ENCODE measurements at places on chromosomes 7 and 10. TPM values are rescaled to one million over a fixed set of nuclear protein-coding genes. Genes with fewer than 3 reads are reported as not detected.

Gene ALDH18A1
- total RNA-seq: 18.6 TPM

DNA sequence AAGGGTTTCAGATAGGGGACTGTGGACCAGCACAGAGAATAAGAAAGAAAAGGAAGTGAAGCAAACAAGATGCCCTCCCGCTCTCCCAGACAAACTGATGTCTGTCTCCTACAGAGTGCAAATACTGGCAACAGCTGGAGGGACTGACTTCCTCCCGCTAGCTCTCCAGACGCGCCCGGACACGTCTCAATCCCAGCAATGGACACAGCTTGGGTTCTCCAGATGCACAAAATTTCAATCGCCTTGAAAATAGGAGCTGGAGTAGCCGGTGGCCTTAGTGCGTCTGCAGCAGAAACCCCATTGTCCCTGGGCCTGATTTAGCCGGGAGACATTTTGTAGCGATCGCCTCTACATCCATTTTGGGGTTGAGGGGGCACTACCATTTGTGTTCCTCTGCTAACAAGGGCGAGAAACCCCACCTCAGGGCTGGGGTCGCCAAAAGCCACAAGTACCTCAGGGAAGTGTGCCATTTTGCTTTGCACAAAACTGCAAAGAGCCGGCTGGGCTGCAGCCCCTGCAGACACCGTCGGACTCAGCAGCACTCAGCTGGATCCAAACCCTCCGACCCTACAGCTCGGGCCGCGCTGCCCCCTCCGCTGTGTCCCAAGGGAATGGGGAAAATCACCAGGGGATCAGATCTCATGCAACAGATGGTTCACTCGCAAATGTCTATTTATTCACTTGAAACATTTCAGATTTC lies 5.9 kb downstream of the CPA2 start:
- H3K36me3 ChIP-seq: no peaks in the 10 kb centered on the region
- H3K27ac ChIP-seq: peak overlapping the region; percentile 33
- H3K4me1 ChIP-seq: no peaks in the 10 kb centered on the region
- DNase-seq: no peak
- H3K4me3 ChIP-seq: peak overlapping the region; percentile 49
- H3K27me3 ChIP-seq: no peaks in the 10 kb centered on the region

DNA sequence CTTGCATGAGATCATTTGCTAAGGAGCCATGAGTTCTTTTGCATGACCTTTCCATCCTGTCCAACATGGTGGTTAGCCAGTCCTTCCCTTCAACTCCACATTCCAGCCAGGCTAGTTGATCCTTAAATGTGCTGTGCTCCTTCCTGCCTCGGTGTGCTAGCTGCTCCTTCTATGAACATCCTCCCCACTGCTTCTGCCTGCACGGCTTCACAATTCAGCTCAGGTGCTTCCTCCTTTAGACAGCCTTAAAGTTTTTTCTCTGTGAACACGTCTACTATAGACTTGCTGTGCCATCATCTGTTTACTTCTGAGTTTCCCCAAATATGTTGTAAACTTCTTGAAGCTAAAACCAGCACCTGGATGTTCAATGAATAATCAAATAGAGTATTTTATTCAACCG lies 95.5 kb downstream of the OTUD1 start:
- DNase-seq: no peak
- no peaks in the 10 kb centered on the region for H3K4me1 ChIP-seq
- H3K36me3 ChIP-seq: no peaks in the 10 kb centered on the region
- no peak overlapping the region for H3K4me3 ChIP-seq
- no peak overlapping the region for H3K27ac ChIP-seq

DNA sequence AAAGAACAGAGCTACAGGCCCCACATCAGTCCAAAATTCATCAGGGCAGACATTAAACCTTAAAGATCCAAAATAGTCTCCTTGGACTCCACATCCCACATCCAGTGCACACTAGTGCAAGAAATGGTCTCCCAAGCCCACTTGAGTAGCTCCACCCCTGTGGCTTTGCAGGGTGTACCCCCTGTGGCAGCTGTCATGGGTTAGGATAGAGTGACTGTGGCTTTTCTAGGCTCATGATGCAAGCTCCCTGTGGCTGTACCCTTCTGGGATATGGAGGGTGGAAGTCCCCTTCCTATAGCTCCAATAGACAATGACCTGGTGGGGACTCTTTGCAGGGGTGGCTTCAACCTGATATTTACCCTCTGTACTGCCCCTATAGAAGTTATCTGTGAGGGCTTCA lies 128.8 kb upstream of the DKK1 start:
- H3K27me3 ChIP-seq: no peaks in the 10 kb centered on the region
- H3K27ac ChIP-seq: no peak overlapping the region
- no peak for DNase-seq
- H3K36me3 ChIP-seq: no peaks in the 10 kb centered on the region
- no peaks in the 10 kb centered on the region for H3K4me1 ChIP-seq

GRCh38 chr10:69445041-69445440 lies 6.2 kb upstream of the TSPAN15 start:
- H3K4me3 ChIP-seq: no peak overlapping the region
- no peak overlapping the region for H3K27ac ChIP-seq
- H3K4me1 ChIP-seq: peaks cover 2% of the 10 kb centered on the region
- H3K36me3 ChIP-seq: no peaks in the 10 kb centered on the region

- no peak overlapping the region for H3K27ac ChIP-seq
- H3K27me3 ChIP-seq: no peaks in the 10 kb centered on the region
- no peak overlapping the region for H3K4me3 ChIP-seq
- H3K36me3 ChIP-seq: no peaks in the 10 kb centered on the region
- no peak for DNase-seq
These were observed 432.0 kb downstream of the ATRNL1 start for GRCh38 chr10:115525141-115525540.

Gene HMX3
- not detected for total RNA-seq

DNA sequence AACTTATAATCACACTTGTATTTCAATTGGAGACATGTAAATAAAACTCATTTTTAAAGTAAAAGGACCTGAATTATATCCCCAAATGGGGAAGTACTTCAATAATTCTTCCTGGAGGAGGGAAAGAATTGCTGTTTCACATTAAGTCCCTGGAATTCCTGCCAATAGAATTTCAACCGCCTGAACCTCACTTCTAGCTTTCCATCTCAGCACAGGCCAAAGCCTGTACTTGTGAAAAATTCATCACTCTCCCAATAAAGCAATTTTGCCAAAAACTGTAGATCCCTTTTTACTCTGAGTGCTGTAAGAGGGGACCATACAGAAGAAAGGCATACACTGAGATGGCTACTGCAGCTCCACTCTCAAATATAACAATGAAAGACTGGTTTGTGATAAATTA lies 54.8 kb downstream of the CADPS2 start:
- H3K36me3 ChIP-seq: no peaks in the 10 kb centered on the region
- DNase-seq: no peak
- no peaks in the 10 kb centered on the region for H3K27me3 ChIP-seq
- H3K4me3 ChIP-seq: no peak overlapping the region

Gene NKX2-3
- total RNA-seq: 0.15 TPM

GRCh38 chr7:44307301-44307900 lies 18.0 kb downstream of the CAMK2B start:
- no peaks in the 10 kb centered on the region for H3K4me1 ChIP-seq
- no peak overlapping the region for H3K4me3 ChIP-seq
- peak overlapping the region; percentile 54 for H3K27ac ChIP-seq
- H3K27me3 ChIP-seq: no peaks in the 10 kb centered on the region

GRCh38 chr10:114723361-114723760 lies 65.3 kb upstream of the ABLIM1 start:
- no peaks in the 10 kb centered on the region for H3K36me3 ChIP-seq
- no peak overlapping the region for H3K4me3 ChIP-seq
- H3K27me3 ChIP-seq: no peaks in the 10 kb centered on the region
- H3K27ac ChIP-seq: peak overlapping the region; percentile 68
- H3K4me1 ChIP-seq: peaks cover 9% of the 10 kb centered on the region
- DNase-seq: no peak

DNA sequence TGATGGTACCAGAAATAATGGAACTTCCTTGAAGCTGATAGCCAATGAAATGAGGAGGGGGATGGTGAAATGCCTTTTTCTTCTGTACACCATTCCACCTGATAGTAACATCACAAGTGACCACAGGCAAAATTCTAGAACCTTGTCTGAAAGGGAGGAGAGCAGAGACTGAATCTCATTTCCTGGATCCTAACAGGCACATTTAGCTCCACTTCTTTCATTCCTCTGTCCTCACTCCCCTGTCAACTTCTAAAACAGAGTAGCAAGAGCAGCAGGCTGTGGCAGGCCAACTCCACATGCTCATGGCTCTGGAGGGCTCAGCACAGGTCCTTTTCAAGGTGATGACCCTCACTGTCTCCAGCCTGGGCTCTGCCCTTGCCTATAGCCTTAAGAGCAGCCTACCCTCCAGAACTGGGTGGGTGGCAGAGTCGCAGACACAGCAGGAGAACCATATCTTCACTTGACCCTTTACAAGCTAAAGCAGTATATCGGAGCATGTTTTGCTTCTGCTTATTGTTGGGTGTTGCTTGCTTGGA lies at the start of gene LRRC18:
TSS of gene LRRC18 (minus strand) at position 51 of the 536 bp plus-strand sequence. CDS start 25,685 bp downstream, outside the sequence.
- H3K27me3 ChIP-seq: no peaks in the 10 kb centered on the region
- H3K4me1 ChIP-seq: no peaks in the 10 kb centered on the region
- no peaks in the 10 kb centered on the region for H3K36me3 ChIP-seq

Gene CABCOCO1
- total RNA-seq: 1.2 TPM

GRCh38 chr7:98988641-98989040 lies 110.3 kb downstream of the TRRAP start:
- no peaks in the 10 kb centered on the region for H3K27me3 ChIP-seq
- no peaks in the 10 kb centered on the region for H3K4me1 ChIP-seq
- no peak overlapping the region for H3K27ac ChIP-seq
- H3K36me3 ChIP-seq: peaks cover 35% of the 10 kb centered on the region
- no peak for DNase-seq

DNA sequence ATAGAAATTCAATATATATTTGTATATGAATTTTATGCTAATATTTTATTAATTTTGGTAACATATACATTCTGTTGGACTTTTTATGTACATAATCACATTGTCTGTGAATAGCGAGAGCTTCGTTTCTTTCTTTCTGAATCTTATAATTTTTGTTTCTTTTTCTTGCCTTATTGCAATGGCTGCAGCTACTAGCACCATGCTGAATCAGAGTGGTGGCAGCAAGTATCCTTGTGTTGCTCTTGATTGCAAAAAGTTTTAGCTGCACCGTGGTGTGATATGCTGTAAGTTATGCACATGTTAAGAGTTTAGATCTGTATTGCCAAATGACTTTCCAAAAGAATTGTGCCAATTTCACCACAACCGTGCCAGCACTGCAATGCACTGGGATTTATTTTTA lies 32.6 kb downstream of the ELFN1 start:
- H3K27me3 ChIP-seq: no peaks in the 10 kb centered on the region
- H3K4me1 ChIP-seq: no peaks in the 10 kb centered on the region
- no peaks in the 10 kb centered on the region for H3K36me3 ChIP-seq
- H3K27ac ChIP-seq: no peak overlapping the region
- no peak for DNase-seq

DNA sequence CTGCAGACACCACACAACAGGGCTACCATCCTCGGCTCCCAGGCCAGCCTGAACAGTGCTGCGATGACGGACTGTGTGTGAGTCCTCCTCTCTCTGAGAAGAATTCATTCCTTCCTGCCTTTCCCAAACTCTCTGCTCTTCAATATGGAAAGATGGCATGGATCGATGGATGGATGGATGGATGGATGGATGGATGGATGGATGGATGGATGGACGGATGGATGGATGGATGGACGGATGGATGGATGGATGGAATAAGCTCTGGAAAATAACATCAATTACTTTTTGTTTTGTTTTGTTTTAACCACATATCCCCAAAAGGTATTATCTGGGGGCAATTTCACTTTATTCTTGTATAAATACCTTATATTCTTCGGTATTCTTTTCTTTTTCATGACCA lies 151.9 kb downstream of the AKR1D1 start:
- no peaks in the 10 kb centered on the region for H3K36me3 ChIP-seq
- H3K27ac ChIP-seq: no peak overlapping the region
- H3K4me3 ChIP-seq: no peak overlapping the region

DNA sequence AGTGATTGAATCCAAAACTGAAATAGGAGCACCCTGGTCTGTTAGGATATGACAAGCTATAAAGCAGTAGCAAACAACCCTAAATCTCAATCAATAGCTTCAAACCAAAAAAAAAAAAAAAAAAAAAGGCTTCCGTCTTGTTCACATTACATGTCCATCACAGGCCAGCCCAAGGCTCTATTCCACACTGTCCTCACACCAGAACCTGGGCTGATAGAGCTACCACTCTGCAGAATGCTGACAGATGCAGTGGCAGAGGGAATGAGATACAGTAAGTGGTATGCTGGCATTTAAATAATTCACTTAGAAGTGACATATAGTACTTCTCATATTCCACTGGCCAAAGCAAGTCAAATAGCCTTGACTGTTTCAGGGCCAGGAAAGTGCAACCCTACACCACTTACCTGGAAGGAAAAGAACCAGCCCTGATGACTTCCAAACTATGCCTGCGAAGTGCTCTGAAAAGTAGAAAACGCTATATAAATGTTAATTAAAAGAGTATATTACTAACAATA lies 5.8 kb downstream of the CDCA7L start:
- no peaks in the 10 kb centered on the region for H3K27me3 ChIP-seq
- H3K4me1 ChIP-seq: no peaks in the 10 kb centered on the region
- DNase-seq: no peak
- no peak overlapping the region for H3K4me3 ChIP-seq

DNA sequence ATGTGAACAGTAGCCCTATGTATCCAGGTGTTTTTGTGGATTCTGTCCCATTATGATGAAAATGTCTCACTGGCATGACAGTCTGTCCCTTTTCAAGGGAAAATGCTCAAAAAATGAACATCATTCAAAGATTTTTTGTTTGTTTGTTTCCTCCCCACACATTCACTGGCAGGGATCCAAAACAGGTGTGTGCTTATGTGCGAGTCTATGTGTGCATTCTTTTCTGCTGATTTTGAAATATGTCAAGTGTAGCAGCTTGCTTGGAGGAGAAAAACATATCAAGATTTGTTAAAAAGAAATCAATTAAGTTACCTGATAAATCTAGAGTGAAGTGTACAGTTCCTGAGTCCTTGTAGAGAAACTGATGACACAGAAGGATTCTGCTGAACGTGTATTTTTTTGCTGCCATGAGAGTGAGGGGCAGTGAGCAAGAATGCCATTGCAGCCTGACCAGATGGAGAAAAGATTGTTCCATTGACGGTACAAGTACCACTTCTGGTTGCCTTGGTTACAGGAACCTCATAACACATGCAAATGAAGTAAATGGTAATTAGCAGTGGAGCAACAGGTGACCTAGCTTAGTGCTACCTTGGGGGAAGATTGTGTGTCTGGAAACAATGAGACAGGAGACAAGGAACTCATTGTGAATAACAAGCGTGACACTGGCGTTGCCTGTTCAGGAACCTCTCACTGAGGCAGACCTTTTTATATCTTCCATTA lies 277.4 kb upstream of the PHYHIPL start:
- no peaks in the 10 kb centered on the region for H3K36me3 ChIP-seq
- DNase-seq: no peak

DNA sequence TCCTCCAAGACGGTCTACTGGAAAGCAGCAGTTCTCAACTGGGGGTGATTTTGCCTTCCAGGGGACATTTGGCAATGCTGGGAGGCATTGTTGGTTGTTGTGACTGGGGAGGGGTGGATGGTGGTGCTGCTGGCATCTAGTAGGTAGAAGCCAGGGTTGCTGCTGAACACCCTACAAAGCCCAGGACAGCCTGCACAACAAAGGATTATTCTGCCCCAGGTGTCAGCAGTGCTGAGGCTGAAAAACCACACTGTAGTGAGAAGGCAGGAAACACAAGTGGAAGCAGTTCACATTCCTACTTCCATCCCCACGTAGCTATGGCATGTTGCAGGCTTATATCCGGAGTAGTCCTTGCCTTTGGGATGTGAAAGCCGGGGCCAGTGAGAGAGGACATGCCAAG lies 86.9 kb downstream of the AOAH start:
- no peak overlapping the region for H3K27ac ChIP-seq
- no peaks in the 10 kb centered on the region for H3K4me1 ChIP-seq
- H3K4me3 ChIP-seq: no peak overlapping the region
- H3K27me3 ChIP-seq: no peaks in the 10 kb centered on the region

Measured in breast epithelium (tissue), 4 donors.